Hepatocyte (in vitro differentiated cells): ENCODE measurements at places on chromosomes 4 and X. TPM values are rescaled to one million over a fixed set of nuclear protein-coding genes. Genes with fewer than 3 reads are reported as not detected.

Gene IL3RA
- polyA plus RNA-seq: 0.42 and 1.9 TPM in 2 replicates

DNA sequence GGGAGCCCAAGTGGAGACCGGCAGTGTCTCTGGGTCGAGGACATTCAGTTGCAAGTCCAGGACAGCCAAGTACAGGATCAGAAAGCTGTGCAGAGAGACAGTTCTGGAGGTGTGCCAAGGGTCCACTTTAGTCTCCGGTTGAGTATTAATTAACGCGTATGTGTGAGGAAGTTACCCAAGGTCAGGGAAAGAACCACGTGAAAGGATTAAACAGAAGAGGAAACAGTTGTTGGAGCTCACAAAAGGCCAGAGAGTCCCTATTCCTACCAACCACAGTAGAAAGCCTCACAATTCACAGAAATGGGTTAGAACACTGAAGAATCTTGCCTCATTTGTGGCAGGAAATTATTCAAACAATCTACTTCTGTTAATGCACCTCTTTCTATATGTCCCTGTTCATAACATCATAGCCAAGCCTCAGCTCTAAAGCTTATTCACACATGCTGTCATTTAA lies 17.9 kb upstream of the NSUN7 start:
- peak; percentile 61 for DNase-seq

Gene RTL9
- polyA plus RNA-seq: 0.65 and 1.3 TPM in 2 replicates

GRCh38 chr4:182604161-182604622 lies 313.0 kb downstream of the DCTD start:
- DNase-seq: no peak

DNA sequence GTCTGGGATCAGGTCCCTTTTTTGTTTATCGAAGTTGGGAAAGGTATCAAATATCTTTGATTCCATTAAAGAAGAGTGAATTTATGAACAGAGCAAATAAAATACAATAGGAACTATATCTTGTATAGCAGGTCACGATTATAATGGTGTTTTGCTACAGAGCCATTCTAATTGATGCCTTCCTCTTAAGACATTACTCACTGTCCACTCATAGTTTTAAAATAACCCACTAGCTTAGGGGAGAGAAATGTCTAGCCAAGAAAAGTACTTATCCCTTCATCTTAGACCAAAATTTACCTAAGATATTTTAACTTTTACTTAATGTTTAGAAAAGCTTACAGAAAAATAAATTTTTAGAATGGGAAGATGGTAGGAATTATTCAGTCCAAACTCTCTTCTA lies 112.0 kb upstream of the PABPC4L start:
- no peak for DNase-seq

DNA sequence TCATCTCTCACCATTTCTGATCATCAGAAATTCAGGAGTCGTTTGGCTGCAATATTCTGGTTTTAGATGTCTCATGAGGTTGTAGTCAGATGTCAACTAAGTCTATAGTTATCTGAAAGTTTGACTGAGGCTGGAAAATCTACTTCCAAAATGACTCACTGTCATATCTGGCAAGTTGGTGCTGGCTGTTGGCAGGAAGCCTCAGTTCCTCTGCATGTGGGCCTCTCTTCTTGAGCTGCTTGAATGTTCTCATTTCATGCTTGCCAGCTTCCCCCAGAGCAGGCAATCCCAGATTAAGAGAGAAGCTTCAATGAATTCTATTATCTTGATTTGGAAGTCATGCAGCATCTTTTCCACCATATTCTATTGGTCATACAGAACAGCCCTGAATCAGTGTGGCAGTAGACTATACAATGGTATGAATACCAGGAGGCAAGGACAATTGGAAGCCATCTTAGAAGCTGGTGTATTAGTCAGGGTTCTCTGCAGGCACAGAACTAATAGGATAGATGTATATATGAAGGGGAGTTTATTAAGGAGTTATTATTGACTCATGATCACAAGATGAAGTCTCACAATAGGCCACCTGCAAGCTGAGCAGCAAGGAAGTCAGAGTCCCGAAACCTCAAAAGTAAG lies 46.8 kb upstream of the ELF2 start:
- peak; percentile 14 for DNase-seq
